ENCODE measurements at places on chromosomes 1 and 21.

DNA sequence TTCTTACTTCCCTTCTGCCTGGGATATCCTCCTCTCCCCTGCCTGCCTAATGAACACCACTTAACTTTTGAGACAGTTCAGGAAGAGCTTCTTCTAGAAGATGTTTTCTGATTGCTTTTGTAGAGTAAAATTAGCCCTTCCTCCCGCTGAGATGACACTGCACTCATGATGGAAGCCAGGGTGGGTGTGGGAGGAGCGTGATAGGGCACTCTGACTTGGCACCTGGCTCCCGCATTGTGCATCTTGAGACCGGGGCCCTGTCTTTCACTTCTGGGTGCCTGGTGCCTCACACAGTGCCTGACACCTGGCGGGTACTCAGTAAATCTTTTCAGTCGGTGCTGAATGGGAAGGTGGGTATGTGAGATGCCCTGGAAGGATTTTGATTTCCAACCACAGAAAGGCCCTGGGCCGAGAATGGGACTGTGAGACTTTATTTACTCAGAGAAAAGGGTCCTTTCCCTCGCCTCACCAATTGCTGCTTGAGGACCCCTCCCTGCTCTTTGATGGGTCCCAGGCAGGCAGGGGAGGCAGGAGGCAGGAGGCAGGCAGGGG lies 6.8 kb downstream of the THEM5 start:
- DNase-seq = no peak

GRCh38 chr1:206657751-206658150 lies 22.4 kb downstream of the DYRK3 start:
- no peak for DNase-seq

GRCh38 chr21:29803191-29803590 lies 136.6 kb downstream of the GRIK1 start:
- DNase-seq = no peak

DNA sequence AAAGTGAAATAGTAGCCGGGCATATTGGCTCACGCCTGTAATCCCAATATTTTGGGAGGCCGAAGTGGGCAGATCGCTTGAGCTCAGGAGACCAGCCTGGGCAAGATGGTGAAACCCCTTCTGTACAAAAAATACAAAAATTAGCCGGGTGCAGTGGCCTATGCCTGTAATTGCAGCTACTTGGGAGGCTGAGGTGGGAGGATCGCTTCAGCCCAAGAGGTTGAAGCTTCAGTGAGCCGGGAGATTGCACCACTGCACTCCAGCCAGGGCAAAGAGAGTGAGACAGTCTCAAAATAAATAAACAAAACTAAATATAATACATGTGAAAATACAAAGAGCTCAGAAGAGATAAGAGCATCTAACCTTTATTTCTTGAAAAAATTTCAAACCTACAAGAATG lies 2.3 kb upstream of the MSTO1 start:
- no peak for DNase-seq

- DNase-seq = no peak
Measured at GRCh38 chr21:44403106-44404020, 49.9 kb downstream of the TRPM2 start.

GRCh38 chr1:33081554-33082305 lies 777 bp downstream of the AZIN2 start:
- no peak for DNase-seq
